Caco-2 (cell line): ENCODE measurements at places on chromosomes 2 and 18.

DNA sequence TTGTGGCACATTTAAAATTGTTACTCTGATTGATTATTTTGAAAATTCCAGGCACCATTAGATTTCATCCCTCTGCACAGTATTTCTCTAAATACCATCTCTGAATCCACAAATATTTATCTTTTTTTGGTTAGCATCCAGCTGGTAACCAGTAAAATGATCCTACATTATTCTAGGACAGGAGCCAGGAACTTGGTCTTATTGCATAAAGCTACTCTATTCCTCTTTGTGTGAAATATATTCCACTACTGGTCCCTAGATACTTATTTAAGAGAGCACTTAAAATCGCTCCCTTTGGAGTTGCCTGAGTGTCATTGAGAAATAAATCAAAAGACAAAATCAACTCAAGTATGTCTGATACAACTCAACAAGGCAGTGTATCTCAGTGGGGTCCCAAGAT, 7.4 kb upstream of the MBOAT2 start:
- DNase-seq: no peak

DNA sequence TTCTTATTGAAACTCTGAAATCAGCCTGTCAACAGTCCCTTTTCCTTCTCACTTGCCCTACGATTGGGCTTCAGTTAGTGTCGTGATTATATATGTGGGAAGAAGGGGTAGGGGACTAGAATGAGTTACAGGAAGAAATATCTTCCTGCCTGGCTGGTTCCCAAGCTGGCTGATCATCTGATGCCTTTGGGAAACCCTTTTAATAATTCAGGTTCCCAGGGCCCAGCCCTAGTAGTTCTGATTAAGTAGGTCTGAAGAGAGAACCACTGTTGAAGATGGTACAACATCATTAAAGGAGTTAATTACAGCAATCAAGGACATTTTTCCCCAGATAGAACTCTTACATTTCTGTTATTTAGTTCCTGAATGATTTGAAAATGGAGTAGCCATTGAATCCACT, 110.1 kb upstream of the EML6 start:
- DNase-seq: no peak

GRCh38 chr2:108570416-108570815, 36.1 kb downstream of the LIMS1 start:
- no peak for DNase-seq

- no peak for DNase-seq
Measured at GRCh38 chr2:176100547-176101140, 1.0 kb downstream of the HOXD12 start.
